ENCODE measurements at places on chromosomes 5 and 9. TPM values are rescaled to one million over a fixed set of nuclear protein-coding genes. Genes with fewer than 3 reads are reported as not detected.

TMED7 gene
- 111 TPM for total RNA-seq

PCDHA9 gene
- not detected for total RNA-seq

DRD1 gene
- total RNA-seq = not detected

LRRC19 gene
- total RNA-seq = not detected

ABHD17B gene
- total RNA-seq = 10.2 TPM

RNF224 gene
- total RNA-seq = not detected

FBP2 gene
- not detected for total RNA-seq

UGT3A2 gene
- not detected for total RNA-seq

ZNF618 gene
- 3.3 TPM for total RNA-seq

PCDHB16 gene
- 2.3 TPM for total RNA-seq

ATG10 gene
- 4.8 TPM for total RNA-seq

RANBP3L gene
- 1.2 TPM for total RNA-seq

FREM1 gene
- total RNA-seq = 6.7 TPM

FNIP1 gene
- 32.7 TPM for total RNA-seq

ADAMTS2 gene
- total RNA-seq = 14.7 TPM

PIP5KL1 gene
- total RNA-seq = 1.3 TPM

ARID3C gene
- not detected for total RNA-seq

TNFSF8 gene
- 0.86 TPM for total RNA-seq

OR1Q1 gene
- not detected for total RNA-seq

SEMA6A gene
- total RNA-seq = 9.4 TPM

CYSRT1 gene
- total RNA-seq = not detected
